DMS79 treated with DMSO at 0.1 percent for 48 hours (cell line): ENCODE measurements at places on chromosomes 16 and 17.
A peak's percentile ranks its signal among the peaks of the same experiment; 100 is the strongest.

DNA sequence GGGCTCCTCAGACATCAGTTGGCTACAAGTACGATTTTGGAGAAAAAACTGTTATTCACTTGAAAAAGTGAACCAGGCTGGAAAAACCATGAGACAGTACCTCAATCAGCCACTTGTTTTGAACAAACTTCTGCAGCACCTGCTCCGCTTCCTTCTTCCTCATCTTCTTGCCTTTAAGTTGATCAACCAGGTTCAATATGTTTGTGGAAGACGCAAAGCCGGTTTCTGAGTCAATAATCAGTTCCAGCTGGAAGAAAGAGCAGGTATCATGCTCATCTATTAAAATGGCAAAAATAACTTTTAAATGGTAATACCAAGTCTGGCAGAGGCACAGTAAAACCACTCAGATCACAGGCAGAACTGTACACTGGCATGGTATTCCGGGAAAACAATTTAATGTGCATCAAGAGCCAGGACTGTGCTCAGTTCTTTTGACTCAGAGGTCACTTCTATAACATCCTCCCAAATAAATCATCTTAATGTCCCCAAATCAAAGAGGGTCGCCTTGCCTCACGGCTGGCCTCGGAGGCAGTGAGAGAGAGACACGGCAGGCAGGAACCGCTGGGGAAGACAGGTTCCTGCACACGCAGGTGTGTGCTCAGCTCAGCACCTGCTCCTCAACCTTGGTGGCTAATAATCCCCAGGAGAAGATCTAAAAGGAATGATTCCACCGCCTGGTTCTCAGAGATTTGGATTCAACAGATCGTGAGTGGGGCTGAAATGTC is 29.7 kb downstream of the KDM8 start:
- no peak for DNase-seq

GRCh38 chr17:75218131-75218530 is 12.7 kb downstream of the NUP85 start:
- no peak for DNase-seq

- no peak for DNase-seq
Measured at GRCh38 chr16:2048116-2048543, 345 bp downstream of the TSC2 start.

DNA sequence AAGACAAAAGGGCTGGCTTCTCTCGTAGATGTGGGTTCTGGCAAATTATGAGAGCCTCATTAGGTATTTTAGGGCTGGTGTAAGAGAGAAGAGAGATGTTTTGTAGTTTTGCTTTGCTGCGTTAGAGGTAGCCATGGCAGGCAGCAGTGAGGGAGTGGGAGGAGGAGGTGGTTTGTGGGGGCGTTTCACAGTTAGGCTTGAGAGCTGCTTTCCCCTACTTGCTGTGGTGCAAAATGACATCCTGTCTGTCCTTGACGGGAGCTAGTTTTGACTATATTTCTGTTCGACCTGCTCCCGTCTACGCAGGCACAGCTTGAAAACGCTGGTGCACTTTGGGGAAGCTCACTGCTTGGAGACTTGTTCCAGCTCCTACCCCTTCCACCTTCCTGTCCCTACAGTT is 75.5 kb downstream of the SLC5A11 start:
- no peak for DNase-seq

DNA sequence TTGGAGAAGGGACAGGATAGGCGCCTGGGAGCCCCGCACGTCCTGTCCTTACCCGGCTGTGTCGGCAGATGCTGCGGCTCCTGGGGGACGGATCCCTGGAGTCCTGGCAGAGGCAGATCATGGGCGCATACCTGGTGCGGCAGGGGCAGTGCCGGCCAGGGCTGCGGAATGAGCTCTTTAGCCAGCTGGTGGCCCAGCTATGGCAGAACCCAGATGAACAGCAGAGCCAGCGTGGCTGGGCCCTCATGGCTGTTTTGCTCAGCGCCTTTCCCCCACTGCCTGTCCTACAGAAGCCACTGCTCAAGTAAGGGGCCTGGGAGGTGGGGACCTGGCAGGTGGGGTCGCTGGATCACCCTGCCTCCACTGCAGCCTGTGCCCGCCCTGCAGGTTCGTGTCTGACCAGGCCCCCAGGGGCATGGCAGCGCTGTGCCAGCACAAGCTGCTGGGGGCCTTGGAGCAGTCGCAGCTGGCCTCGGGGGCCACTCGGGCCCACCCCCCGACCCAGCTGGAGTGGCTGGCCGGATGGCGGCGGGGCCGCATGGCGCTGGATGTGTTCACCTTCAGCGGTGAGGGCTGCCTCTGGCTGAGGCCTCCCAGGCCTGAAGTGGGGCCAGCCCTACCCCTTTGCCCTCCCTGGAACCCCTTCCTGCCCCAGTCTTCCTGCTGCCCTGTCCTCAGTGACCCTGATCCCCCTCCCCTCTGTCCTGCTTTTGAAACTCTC is 20.2 kb upstream of the SMIM5 start:
- no peak for DNase-seq

GRCh38 chr17:2266045-2266864 is 37.3 kb downstream of the SMG6 start:
- no peak for DNase-seq

DNA sequence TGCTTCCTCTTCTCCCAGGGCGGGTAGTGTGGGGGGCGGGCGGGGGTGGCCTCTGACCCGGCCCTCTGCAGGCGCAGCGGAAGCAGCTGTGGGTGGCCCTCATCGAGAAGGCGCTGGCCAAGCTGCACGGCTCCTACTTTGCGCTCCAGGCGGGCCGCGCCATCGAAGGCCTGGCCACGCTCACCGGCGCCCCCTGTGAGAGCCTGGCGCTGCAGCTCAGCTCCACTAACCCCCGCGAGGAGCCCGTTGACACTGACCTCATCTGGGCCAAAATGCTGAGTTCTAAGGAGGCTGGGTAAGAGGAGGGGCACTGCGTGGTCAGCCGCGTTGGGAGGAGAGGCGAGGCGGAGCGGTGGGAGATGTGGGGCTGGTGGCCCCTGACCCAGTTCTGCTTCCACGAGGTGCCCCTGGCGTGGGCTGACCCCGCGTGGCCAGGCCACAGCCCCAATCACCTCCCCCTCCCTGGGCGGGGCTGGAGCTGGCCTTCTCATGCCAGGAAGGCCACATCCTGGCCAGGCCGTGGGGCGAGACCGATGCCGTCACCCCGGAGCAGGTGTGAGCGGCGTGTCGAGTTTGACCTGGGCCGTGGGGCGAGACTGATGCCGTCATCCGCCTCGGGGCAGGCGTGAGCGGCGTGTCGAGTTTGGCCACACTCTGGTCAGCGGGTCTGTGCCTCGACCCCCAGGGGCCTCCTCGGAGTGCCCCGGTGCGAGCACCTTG is 10.5 kb upstream of the PRR35 start:
- no peak for DNase-seq

GRCh38 chr17:1082579-1082978 is 85.7 kb downstream of the TIMM22 start:
- DNase-seq, result no peak

DNA sequence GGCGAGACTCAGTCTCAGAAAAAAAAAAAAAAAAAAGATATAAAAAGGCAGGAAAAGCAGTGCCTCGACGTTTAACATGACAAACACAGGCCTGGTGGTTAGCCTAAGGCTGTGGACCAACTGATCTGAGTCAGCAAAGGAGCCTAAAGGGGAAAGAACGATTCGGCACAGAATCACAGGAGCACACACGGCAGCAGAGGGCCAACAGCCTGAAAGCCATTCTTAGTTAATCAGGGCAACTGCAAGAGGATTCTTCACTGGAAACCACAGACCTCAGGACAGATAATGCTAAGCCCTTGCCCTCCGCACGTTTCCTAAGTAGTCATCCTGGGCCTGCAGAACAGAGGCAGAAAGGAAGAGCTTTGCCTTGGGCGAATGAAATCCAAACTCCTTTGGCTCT is 14.7 kb downstream of the TMEM11 start:
- no peak for DNase-seq

- DNase-seq, result no peak
Measured at GRCh38 chr17:13395346-13395745, 206.4 kb downstream of the HS3ST3A1 start.

DNA sequence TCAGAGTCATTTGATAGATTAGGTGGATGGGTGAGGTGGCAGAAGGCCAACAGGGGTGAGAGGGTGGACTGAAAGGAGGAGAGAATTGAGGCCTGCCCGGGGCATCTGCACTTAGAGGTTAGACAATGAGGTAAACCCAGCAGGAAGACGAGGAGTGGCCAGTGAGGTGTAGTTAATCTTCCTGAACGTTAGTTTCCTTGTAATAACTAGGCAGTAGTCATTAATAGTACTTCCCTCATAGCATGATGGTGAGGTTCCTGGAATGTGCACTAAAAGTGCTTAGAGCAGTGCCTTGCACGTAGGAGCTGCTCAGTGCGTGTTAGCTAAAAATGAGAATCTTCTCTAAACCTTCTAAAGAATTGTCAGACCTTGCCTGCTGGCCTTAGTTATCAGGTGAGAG is 13.5 kb upstream of the KSR1 start:
- DNase-seq, result peak; percentile 14

GRCh38 chr17:82690786-82691489 is 7.6 kb downstream of the RAB40B start:
- DNase-seq, result no peak

- DNase-seq, result peak; percentile 75
Measured at GRCh38 chr17:30824356-30825145, at the start of gene CRLF3. TSS of gene CRLF3 (minus strand) at chr17:30824692. CDS start at chr17:30824651, 41 bp downstream.

DNA sequence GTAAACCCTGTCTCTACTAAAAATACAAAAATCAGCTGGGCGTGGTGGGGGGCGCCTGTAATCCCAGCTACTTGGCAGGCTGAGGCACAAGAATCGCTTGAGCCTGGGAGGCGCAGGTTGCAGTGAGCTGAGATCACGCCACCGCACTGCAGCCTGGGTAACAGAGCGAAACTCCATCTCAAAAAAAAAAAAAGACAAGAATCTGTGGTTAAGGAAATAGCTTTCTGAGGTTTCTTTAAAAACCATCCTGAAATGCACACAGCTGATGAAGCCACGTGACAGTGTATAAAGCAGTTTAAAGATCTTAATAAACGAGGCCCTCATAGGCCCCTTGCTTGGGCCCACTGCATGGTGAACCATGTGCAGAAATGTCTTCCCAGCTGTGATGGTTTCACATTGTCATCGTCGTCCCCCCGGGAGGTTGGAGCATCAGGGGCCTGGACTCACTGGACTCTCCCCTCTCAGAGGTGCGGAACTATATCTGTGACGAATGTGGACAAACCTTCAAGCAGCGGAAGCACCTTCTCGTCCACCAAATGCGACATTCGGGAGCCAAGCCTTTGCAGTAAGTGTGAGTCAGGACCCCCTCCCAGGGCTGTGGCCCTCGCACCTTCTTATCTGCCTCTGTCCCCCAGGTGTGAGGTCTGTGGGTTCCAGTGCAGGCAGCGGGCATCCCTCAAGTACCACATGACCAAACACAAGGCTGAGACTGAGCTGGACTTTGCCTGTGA is 16.2 kb downstream of the ZNF276 start:
- no peak for DNase-seq

DNA sequence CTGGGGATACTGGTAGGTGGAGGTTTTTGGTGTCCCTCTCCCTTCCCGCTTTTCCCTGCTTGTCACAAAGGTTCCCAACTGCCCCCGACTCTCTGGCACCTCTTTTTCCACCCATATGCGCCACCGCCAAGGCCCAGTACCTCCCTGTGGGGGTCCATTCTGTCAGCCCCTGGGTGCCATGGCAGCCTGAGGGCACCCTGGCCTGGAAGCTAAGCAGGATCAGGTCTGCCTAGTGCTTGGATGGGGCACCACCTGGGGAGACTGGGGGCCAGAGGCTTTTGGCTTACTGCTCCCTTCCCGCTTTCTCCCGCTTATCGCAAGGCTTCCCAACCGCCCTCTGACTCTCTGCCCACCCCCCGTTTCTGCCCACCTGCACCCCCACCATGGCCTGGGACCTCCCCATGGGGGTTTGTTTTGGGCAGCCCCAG is 2286.4 kb downstream of the TP53TG3F start:
- no peak for DNase-seq

DNA sequence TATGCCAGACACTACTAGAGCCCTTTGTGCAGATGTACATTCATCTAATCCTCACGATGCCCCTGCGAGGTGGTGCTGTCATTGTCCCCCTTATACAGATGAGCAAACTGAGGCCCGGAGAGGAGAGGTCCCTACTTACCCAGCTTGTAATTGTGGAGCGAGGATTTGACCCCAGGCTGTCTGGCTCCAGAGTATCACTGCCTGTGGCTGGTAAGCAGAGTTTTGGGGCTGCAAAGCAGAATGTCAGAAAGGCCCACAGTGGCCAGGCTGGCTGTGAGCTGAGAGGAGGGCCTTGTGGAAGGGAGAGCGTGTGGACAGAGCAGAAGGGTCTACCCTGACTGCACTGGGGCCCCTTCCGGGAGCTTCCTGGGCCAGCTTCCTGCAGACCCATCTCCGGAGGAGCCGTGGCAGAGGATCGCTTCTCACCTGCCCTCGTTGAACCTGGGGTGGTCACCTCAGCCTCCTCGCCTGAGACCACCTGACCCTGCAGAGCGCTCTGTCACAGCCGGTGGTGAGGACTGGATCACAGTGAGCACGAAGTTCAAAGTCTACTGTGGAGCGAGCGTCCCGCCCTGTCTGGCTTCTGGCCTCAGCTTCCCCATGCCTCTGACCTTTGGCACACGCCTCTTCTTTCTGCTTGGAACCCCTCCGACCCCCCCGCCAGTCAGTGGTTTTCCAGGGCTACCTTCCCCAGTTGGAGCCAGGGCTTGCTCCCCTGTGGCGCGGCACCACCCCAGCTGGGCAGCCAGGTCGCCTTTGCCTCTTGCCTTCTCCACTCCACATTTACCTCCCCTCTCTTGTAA is 12.1 kb downstream of the CMIP start:
- no peak for DNase-seq

DNA sequence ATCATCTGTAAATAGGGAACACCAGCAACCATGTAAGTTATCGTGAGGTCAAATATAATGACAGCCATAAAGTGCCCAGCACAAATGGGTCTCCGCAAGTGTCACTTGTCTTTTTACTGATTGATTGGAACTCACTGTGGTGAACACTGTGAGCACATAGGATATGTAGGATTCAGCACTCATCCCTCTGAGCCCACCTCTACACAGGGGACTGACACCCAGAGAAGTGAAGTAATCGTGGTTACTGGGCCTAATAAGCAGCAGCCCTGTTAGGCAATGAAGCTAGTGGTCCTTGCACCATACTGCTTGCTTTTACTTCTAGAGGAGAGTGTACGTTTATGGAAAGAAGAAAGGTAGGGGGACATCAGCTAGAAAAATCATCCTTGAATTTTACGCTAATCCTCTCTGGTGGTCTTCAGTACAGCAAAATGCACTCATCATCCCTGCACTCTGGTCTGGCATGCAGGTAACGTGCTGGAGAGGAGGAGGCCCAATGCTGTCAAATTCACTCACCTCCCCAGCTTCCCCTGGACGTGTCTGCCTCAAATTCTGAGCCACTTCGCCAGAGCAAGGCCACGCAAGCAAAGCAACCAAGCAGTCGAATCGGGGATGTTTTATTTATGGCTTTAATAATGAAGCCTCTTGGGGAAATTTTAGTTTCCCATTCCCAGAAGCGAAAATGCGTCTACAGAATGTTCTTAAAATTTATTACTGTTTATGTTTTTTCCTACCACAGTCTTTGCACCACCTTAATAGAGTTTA is 74.7 kb downstream of the YPEL2 start:
- DNase-seq, result peak; percentile 2

- DNase-seq, result no peak
Measured at GRCh38 chr16:64412578-64413280, 709.1 kb downstream of the CDH11 start.

- DNase-seq, result peak; percentile 93
Measured at GRCh38 chr17:29145289-29146073, 34.7 kb downstream of the MYO18A start.

GRCh38 chr16:49528866-49529288 is 155.3 kb downstream of the C16orf78 start:
- DNase-seq, result no peak

GRCh38 chr17:60392845-60393702 is 1.1 kb upstream of the USP32 start:
- peak; percentile 33 for DNase-seq
